ENCODE measurements at places on chromosomes 3 and 15. TPM values are rescaled to one million over a fixed set of nuclear protein-coding genes. Genes with fewer than 3 reads are reported as not detected.
A peak's percentile ranks its signal among the peaks of the same experiment; 100 is the strongest.

GRCh38 chr15:75672646-75673425 is 25.1 kb downstream of the SNX33 start:
- no peak for DNase-seq

- no peak for DNase-seq
Measured at GRCh38 chr3:17990390-17990789, 248.0 kb upstream of the TBC1D5 start.

- peak; percentile 64 for DNase-seq
Measured at GRCh38 chr15:74869726-74870407, 3.3 kb downstream of the SCAMP2 start.

GRCh38 chr3:50467919-50468318 is 35.5 kb downstream of the CACNA2D2 start:
- DNase-seq = no peak

GRCh38 chr3:101807888-101808287 is 28.9 kb downstream of the NXPE3 start:
- DNase-seq = no peak

GRCh38 chr3:82293867-82294266 is 532.4 kb upstream of the GBE1 start:
- no peak for DNase-seq

TGFBR2 gene
- 632 TPM for total RNA-seq

Measured in dermis blood vessel endothelial cell (primary cell).